H9 (cell line): ENCODE measurements at places on chromosomes 7 and 10. TPM values are rescaled to one million over a fixed set of nuclear protein-coding genes. Genes with fewer than 3 reads are reported as not detected.

DNA sequence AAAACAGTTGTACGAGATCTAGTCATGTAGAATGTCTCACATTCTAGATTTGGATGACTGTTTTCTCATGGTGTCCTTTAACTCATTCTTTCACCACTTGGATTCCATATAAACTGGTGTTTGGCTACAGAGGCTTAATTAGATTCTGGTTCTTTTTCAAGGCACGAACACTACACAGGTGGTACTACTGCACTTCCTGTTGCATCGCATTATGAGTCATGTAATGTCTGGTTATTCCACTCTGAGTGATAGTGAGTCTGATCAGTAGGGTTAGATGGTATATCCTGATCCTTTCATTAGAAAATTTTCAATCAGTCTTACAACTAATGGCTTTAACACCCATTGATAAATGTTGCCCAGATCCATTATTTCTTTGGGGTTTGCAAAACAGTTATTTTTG lies 11.2 kb upstream of the AKAP9 start:
- H3K36me3 ChIP-seq = no peaks in the 10 kb centered on the region
- H3K4me1 ChIP-seq = no peaks in the 10 kb centered on the region
- H3K4me3 ChIP-seq = no peak overlapping the region; the same call in 2 of the 3 replicates
- no peak for DNase-seq

DNA sequence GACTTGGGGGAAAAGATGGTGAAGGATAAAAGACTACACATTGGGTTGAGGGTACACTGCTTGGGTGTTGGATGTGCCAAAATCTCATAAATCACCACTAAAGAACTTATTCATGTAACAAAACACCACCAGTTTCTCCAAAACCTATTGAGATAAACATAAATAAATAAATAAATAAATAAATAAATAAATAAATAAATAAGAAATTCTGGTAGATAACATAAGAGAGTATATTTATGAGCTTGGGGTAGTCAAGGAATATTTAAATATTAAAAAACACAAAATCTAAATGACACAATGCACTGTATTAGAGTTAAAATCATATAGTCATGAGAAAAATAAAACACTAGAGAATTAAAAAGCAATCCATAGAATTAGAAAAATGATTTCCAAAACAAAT lies 333.5 kb upstream of the NRG3 start:
- H3K4me1 ChIP-seq = no peaks in the 10 kb centered on the region
- no peaks in the 10 kb centered on the region for H3K27me3 ChIP-seq
- no peak overlapping the region for H3K27ac ChIP-seq
- no peaks in the 10 kb centered on the region for H3K36me3 ChIP-seq

DNA sequence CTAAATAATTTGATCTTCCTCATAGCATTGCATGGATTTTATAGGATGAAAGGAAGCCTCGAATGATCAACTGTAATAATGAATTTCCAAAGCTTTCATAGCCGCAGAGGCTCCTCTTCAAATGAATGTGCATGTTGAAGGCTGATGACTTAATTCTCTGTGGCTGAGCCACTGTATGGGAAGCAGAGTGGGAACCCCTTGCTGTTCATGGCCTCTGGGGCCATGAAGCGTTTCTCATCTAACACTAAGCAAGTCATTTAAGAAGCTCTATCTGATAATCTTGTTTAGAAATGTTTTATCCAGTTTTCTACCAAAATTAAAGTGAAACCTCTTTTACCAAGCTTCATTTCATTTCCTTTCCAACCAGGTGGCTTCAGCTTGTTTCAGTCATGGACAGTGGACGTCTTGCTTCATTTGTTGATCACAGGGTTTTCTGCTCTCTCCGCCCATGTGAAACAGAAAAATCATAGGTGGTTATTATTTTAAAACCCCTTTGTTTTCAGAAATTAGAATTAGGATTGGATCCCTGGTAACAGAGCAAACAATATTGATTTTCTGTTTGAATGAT lies 10.3 kb upstream of the ADARB2 start:
- H3K4me1 ChIP-seq = no peaks in the 10 kb centered on the region
- no peak overlapping the region for H3K4me3 ChIP-seq
- H3K27me3 ChIP-seq = no peaks in the 10 kb centered on the region
- no peak for DNase-seq
- peaks cover 21% of the 10 kb centered on the region for H3K36me3 ChIP-seq

DNA sequence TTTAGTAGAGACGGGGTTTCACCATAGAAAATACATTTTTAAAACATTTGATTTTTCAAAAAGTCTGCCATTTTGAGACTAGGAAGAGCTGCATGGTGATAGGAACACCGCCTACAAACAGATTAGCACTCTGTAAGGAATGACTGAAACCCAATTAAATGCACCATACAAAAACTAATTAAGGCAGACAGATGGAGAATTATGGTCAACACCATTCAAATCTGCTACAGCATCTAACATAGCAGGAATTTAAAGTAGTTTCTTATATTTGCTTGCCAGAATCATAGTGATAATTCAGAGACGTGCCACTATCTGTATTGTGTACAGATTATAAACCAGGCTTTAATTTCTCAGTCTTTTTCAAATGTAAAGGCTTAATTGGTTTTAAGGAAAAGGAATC lies 68.2 kb downstream of the ENO4 start:
- no peaks in the 10 kb centered on the region for H3K4me1 ChIP-seq
- no peak overlapping the region for H3K4me3 ChIP-seq
- H3K27ac ChIP-seq = no peak overlapping the region
- DNase-seq = no peak
- H3K27me3 ChIP-seq = no peaks in the 10 kb centered on the region

DNA sequence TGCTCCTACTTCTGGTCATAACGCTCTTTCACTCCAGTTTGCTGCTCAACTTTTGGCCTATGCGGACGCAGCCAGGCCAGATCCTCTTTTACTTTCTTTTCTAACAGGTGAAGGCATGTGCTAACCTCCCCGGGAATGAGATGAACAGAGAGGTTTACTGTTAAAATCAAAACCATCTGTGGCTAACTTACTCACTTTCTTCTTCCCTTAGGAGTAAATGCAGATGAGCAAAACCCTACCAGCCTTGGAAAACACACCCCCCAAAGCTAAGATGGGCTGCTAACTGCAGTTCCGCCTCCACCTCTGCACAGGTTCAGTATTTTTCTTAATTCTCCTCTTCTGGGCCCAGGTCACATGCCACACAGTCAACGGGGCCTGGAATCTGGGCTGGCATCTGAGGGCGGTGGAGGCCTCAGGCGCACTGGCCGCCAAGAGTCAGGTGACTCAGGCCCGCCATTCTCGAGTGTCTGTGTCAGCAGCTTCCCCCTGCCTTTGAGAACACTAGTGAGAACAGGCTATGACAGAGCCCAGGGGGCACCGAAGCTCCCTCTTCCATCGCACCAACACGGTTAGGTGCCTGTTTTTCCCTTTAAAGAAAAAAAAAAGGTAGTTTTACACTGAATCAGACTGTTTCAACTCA lies 11.1 kb downstream of the FAM53B start:
- H3K36me3 ChIP-seq = no peaks in the 10 kb centered on the region; the same call in 1 of the 2 replicates
- peak; percentile 21 for DNase-seq
- no peak overlapping the region for H3K4me3 ChIP-seq
- no peaks in the 10 kb centered on the region for H3K27me3 ChIP-seq

GRCh38 chr10:110354322-110354766 lies 49.6 kb upstream of the SMNDC1 start:
- peak; percentile 84 for DNase-seq
- H3K4me3 ChIP-seq = no peak overlapping the region
- no peak overlapping the region for H3K27ac ChIP-seq
- no peaks in the 10 kb centered on the region; the same call in 2 of the 3 replicates for H3K36me3 ChIP-seq
- no peaks in the 10 kb centered on the region for H3K27me3 ChIP-seq

GRCh38 chr10:97025613-97026242 lies 160.0 kb downstream of the SLIT1 start:
- no peak overlapping the region for H3K27ac ChIP-seq
- H3K4me1 ChIP-seq = no peaks in the 10 kb centered on the region
- H3K36me3 ChIP-seq = no peaks in the 10 kb centered on the region
- no peak overlapping the region for H3K4me3 ChIP-seq

- DNase-seq = peak; percentile 86
- no peaks in the 10 kb centered on the region for H3K27me3 ChIP-seq
- H3K4me3 ChIP-seq = peak overlapping the region; percentile 85
- peaks cover 6% of the 10 kb centered on the region; the same call in 1 of the 2 replicates for H3K4me1 ChIP-seq
- peaks cover 3% of the 10 kb centered on the region for H3K36me3 ChIP-seq
Observed at GRCh38 chr10:101830322-101831168, 12.3 kb upstream of the OGA start.

DNA sequence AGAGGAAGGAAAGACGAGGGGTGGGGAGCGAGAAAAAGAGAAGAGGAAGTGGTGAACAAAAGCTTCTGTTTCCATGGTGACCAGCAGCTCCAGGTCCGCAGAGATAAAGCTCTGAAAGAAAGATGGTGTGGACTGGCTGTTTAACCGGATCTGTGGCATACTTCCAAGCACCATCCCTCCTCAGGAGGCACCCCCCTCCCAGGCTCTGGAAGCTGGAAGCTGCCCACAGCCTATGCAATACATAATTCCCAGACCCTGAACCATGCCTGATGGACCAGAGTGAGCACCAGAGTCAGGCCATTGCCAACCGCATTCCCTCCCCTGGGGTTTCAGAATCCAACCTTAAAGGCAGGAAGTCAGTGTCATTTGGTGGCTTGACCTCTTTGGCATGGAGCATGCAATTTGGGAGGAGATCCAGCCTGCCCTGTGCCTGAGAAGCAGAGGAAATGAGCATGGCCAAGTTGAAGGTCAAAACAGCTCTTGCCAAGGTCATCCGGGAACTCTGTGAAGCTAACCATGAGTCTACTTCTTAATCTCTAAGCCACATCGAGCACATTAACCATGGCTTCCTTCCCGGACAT lies 22.2 kb upstream of the CPXM2 start:
- no peak overlapping the region for H3K4me3 ChIP-seq
- DNase-seq = no peak
- H3K4me1 ChIP-seq = peaks cover 4% of the 10 kb centered on the region; the same call in 1 of the 2 replicates
- no peak overlapping the region for H3K27ac ChIP-seq
- H3K36me3 ChIP-seq = no peaks in the 10 kb centered on the region
- no peaks in the 10 kb centered on the region; the same call in 1 of the 2 replicates for H3K27me3 ChIP-seq

- H3K4me1 ChIP-seq = no peaks in the 10 kb centered on the region
- no peaks in the 10 kb centered on the region for H3K36me3 ChIP-seq
- no peaks in the 10 kb centered on the region for H3K27me3 ChIP-seq
- H3K27ac ChIP-seq = no peak overlapping the region
- DNase-seq = no peak
Observed at GRCh38 chr7:106367018-106367420, 82.2 kb upstream of the NAMPT start.

GRCh38 chr10:77664008-77664407 lies 26.4 kb upstream of the KCNMA1 start:
- no peak for DNase-seq
- H3K4me3 ChIP-seq = no peak overlapping the region
- no peaks in the 10 kb centered on the region; the same call in 1 of the 2 replicates for H3K4me1 ChIP-seq
- H3K36me3 ChIP-seq = peaks cover 2% of the 10 kb centered on the region; the same call in 2 of the 3 replicates
- no peak overlapping the region for H3K27ac ChIP-seq
- H3K27me3 ChIP-seq = no peaks in the 10 kb centered on the region

DNA sequence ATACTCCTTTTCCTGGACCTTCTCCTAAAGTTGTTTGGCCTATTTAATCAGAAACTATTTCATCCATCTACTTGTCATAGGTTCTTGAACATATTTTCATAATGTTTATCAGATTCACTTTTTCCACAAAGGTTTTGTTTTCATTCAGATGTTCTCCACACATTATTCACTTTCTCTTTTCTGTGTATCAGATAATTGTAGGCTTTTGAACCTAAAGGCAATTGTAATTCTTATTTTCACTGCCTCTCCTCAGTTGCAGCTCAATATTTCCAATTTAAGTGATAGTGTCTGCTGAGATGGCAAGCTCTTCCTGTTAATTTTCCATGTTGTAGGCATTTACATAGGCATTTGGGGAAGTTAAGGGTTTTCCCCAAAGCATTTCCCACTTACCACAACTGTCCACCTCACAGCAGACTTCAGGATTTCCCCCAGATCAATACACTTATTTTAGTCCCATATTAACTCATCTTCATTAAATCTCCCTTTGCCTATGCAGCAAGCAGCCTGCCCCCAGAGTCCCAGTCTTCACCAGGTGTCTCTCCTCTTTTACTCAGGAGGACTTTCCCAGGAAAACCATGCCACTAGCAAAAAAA lies 12.3 kb upstream of the IKZF1 start:
- H3K27ac ChIP-seq = no peak overlapping the region
- no peak overlapping the region for H3K4me3 ChIP-seq
- no peaks in the 10 kb centered on the region for H3K27me3 ChIP-seq

GRCh38 chr7:112399501-112399900 lies 50.8 kb upstream of the IFRD1 start:
- H3K27me3 ChIP-seq = no peaks in the 10 kb centered on the region
- H3K27ac ChIP-seq = no peak overlapping the region
- DNase-seq = no peak
- H3K4me3 ChIP-seq = no peak overlapping the region

DNA sequence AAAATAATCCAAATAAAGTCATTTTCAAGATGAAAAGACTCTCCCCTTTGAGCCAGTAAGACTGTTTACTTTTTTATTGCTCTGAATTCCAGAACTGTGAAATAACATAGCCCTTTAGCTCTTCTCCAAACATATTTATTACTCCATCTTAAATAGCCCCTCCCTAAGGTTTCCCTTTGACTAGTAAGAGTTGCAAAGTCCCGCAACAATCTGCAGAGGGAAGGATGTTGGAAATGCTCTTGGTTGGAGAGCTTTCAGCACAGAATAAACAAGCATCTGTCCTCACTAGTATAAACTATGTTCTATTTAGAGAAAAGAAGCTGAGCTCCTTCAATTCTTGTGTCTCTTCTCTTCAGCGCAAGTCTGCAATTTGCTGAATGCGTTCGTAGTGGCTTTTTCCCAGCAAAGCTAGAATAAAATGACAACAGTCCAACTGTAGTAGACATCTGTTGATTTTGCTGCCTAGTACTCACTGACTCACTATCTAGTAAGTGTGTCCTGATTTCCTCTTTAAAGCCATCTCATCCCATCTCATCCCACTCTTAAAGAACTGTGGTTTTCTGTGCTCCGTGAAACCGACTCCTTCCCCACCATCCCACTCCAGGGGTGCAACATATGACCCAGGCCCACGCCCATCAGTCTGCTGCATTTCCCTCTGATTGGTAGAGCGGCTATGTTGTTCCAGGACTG lies 104.0 kb downstream of the FAM107B start:
- H3K4me1 ChIP-seq = peaks cover 4% of the 10 kb centered on the region; the same call in 1 of the 2 replicates
- peak; percentile 31 for DNase-seq
- H3K27me3 ChIP-seq = no peaks in the 10 kb centered on the region

GRCh38 chr10:77671594-77672252 lies 34.1 kb upstream of the KCNMA1 start:
- H3K4me1 ChIP-seq = no peaks in the 10 kb centered on the region; the same call in 1 of the 2 replicates
- H3K36me3 ChIP-seq = no peaks in the 10 kb centered on the region

GRCh38 chr10:132293813-132294520 lies 13.8 kb downstream of the STK32C start:
- no peak overlapping the region for H3K27ac ChIP-seq
- H3K4me3 ChIP-seq = no peak overlapping the region
- H3K36me3 ChIP-seq = no peaks in the 10 kb centered on the region
- H3K27me3 ChIP-seq = no peaks in the 10 kb centered on the region
- H3K4me1 ChIP-seq = no peaks in the 10 kb centered on the region

The LRGUK gene
- 1.5 and 1.8 TPM in 2 replicates for total RNA-seq

The CFAP43 gene
- total RNA-seq = 0.26 and 0.64 TPM in 2 replicates

The NPM3 gene
- total RNA-seq = 133 and 139 TPM in 2 replicates

The CYP2C19 gene
- total RNA-seq = not detected in 2 replicates

The LAMB4 gene
- total RNA-seq = not detected in 2 replicates

The SLC39A12 gene
- not detected in 2 replicates for total RNA-seq

The VSTM2A gene
- 0.11 and 0.22 TPM in 2 replicates for total RNA-seq

The FXYD4 gene
- not detected in 2 replicates for total RNA-seq

The CNNM1 gene
- 0.33 and 0.35 TPM in 2 replicates for total RNA-seq

The ZNF488 gene
- 2.9 and 3.2 TPM in 2 replicates for total RNA-seq

The NKX1-2 gene
- 14.9 and 15.3 TPM in 2 replicates for total RNA-seq

The DNAJC12 gene
- total RNA-seq = 0.85 and 0.90 TPM in 2 replicates
